ENCODE measurements at places on chromosomes 13 and 19.

DNA sequence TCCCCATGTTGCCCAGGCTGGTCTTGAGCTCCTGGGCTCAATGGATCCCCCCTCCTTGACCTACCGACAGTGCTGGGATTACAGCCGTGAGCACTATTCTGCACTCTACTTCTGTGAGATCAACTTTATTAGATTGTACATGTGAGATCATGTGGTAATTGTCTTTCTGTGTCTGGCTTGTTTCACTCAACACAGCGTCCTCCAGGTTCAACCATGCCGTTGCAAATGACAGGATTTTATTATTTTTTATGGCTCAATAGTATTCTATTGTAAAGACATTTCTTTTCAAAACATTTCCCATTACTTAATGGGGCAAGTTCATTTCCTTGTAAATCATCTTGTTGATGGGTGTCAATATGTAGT is 1.5 kb upstream of the OBI1 start:
- DNase-seq = no peak

DNA sequence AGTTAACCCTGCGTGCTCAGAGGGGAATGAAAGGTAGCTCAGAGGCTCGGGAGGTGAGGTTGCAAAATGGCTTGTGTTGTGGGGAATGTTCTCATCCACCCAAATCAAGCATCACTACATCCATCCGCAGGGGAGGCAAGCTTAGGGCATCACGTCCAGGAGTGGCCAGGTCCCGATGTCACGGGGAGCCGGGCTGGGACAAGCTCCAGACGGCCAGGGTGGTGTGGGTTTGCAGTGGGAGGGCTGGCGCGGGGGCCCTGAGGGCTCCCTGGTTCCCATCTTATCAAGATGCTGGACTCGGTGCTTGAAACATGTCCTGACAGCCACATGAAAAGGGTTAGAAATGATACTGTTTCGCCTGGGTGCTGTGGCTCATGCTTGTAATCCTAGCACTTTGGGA is 25.8 kb downstream of the EPN1 start:
- DNase-seq = no peak

- no peak for DNase-seq
These were observed 19.3 kb downstream of the FBXO17 start for GRCh38 chr19:38956264-38956663.

- DNase-seq = peak; percentile 36
These were observed at the start of gene STXBP2 for GRCh38 chr19:7636691-7637373. Gene STXBP2, plus strand, starts transcription at chr19:7637110. Its CDS starts 40 bp downstream, at chr19:7637150.

DNA sequence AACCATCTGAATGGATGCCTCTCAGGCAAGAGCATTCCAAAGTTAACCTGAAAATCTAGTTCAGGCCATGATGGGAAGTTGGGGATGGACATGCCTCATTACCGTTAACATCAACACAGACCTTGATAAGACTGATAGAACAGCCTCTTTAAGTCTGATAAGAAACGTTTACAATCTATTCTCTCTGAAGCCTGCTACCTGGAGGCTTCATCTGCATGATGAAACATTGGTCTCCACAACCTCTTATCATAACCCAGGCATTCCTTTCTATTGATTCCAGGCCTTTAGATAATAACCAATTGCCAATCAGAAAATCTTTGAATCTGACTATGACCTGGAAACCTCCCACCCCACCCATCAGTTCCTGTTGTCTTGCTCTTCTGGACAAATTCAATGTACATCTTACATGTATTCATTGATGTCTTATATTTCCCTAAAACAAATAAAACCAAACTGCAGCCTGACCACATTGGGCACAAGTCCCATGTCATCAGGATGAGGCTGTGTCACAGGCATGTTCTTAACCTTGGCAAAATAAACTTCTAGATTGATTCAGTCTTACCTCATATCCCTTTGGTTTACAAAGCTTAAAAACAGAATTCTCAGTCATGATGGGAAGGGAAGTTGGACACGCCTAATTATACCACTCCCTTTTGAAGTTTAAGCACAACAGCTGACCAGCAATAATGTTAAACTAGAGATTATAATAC is 843.8 kb upstream of the SPRY2 start:
- no peak for DNase-seq

DNA sequence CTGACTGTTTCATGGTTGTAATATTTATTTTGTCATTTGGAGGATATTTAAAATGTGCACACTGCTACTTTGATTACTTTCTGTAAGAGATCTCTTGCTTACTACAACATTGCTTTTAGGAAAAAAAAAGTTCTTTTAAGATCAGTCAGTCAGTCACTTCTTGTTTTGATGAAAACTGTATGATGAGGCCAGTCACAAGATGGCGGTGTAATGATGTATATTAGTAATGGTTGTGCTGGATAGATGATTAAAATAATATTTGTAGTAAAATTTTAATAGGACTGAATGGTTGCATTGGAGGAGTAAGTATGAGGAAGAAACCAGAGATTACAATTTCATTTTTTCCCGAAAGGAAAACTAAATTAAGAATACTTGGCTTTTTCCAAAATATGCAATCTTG is 2411.1 kb downstream of the PCDH9 start:
- DNase-seq = no peak

DNA sequence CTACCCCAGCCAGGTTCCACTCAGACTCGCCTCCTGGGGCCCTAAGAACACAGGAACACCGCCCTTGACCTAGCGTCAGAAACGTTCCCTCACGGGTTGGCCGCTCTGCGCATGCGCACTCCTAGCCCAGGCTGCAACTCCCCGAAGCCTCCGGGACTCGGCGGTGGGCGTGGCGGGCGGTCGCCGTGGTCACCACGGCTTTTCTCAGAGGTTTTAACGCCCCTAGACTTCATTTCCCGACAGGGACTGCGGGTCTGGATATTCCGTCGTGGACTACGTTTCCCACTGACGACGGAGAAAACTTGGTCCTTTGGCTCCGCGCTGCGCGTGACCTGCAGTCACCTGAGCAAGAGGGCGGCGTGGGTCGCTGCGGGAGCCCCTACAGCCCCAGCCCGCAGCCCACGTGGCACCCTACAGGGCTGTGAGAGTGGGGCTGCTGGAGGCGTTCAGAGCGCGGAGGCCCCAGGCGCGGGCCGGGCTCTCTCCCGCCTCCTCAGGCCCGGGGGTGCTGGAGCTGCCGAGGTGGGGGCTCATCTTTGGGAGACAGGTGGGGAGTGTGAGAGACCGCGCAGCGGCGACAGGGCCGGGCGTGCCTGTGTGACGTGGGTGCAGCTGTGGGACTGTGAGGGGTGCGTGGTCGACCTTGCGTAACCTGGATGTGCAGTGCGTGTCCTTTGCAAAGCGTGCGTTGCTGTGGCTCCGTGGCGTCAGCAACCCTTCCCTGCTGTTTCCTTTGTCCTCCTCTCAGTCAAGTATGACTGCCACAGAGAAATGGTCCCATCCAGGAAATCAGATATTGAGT is 38.0 kb upstream of the ZNF573 start:
- DNase-seq = peak; percentile 70

GRCh38 chr13:49998714-49999624 is 2.1 kb downstream of the TRIM13 start:
- no peak for DNase-seq

GRCh38 chr19:14577264-14577663 is 5.4 kb upstream of the NDUFB7 start:
- DNase-seq = no peak

GRCh38 chr19:33668968-33669367 is 47.2 kb downstream of the CHST8 start:
- DNase-seq = no peak

- no peak for DNase-seq
These were observed 30.4 kb downstream of the CEBPG start for GRCh38 chr19:33403973-33404304.

- DNase-seq = no peak
These were observed 310.4 kb downstream of the IRS2 start for GRCh38 chr13:109476001-109476400.

- DNase-seq = no peak
These were observed 32.4 kb downstream of the GJA3 start for GRCh38 chr13:20128459-20128931.

- DNase-seq = no peak
These were observed 1220.5 kb downstream of the PCDH17 start for GRCh38 chr13:58852076-58852475.

GRCh38 chr13:95289020-95289444 is 12.2 kb downstream of the ABCC4 start:
- no peak for DNase-seq

- no peak for DNase-seq
These were observed 15.7 kb downstream of the ZIC5 start for GRCh38 chr13:99955747-99956472.

DNA sequence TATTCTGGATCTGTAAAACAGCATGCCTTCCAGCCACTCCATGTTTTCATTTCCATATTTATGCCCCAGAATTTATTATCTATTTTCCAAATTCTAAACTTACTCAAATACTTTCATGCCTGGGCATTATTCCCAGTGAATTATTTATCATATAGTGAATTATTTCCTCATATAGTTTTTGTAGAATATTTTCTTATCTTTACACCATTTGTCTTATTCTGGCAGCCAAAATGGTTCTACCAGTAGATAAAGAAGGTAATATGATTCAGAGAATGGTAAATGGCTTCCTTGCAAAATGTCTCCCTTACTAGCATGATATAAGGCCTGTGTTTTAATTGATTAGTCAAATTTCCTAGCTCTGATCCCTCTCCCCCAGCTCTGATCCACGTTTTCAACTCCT is 305.8 kb downstream of the SPRY2 start:
- DNase-seq = no peak

DNA sequence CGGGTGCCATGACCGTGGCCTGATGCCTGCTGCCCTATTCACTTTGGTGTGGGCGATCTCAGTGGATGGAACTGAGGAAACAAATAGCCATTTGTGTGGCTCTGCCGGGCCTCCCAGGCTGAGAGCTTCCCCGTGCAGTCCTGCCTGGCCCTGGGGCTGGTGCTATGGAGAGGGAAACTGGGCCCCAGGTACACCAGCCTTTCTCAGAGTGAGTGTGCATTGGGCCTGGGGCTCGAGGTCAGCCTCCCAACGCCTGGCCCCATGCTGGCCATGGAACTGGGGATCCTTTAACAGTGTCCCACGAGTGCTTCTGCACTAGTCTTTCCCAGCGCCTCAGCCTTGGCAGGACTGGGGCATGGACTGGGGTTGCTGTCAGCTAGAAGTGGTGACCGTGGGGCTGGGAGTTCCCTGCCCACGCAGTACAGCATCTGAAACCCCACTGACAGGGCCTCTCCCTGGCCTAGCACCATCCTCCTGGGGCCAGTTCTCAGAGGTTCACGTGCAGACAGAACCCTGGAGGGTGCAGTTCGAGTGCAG is 10.5 kb downstream of the PLEKHF1 start:
- DNase-seq = no peak

DNA sequence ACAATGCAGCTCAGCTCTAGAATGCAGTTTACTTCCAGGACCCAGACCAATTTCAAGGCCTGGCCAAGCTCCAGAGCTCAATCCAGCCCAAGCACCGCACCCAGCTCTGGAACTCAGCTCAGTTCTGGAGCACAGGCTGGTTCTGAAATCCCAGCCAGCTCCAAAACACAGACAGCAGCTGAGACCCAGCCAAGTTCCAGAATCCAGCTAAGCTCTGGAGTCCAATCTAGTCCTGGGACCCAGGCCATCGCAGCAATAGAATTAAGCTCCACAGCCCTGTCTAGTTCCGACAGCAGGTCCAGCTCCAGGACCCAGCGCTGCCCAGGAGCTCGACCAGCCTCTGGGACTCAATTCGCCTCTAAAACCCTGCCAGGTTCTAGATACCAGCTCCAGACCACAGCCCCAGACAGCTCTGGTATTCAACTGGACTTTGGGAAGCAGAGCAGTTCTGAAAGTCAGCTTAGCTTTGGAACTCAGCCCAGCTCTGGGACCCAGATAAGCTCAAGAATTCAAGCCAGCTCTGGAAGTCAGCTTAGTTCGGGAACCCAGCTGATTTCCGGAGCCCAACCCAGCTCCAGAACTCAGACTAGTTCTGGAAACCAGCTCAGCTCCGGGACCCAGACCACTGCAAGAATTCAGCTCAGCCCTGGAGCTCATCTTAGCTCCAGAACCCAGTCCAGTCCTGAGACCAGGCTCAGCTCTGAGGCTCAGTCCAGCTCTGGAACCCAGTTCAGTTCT is 6.8 kb downstream of the GIPC3 start:
- no peak for DNase-seq

DNA sequence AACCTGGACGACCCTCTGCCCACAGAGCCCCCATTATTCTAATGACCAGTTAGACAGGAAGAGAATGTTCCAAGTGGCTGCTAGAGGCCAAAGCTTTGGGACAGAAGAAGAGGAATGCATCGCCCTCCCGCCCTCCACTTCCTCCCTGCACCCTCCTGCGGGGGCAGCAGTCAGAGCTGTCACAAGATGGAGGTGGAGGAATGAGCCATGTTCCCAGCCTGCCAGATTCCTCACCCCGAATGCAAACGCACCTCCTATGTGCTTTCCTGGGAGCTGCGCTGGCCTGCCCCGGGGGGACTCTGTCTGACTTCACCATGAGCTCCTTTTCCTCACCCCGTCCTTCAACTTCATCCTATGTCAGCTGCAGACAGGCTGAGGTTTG is 1.7 kb downstream of the YJEFN3 start:
- DNase-seq = no peak

DNA sequence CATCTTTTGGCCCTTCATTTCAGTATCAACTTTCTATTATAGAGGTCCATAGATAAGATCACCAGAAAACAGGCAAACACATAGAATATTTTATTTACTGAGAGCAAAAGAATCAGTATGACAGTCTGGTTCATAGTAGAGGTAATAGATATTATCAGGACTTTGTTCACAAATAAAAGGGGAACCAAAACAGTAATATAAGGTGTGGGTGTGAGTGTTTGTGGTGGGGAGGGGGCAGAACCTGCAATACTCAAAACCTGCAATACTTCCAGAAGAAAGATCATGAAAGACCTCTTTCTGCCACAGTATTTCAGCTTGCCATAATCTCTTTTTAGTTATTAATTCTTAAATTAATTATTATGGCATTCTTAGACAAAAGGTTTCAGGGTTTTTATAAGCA is 578.7 kb upstream of the SLITRK1 start:
- no peak for DNase-seq

DNA sequence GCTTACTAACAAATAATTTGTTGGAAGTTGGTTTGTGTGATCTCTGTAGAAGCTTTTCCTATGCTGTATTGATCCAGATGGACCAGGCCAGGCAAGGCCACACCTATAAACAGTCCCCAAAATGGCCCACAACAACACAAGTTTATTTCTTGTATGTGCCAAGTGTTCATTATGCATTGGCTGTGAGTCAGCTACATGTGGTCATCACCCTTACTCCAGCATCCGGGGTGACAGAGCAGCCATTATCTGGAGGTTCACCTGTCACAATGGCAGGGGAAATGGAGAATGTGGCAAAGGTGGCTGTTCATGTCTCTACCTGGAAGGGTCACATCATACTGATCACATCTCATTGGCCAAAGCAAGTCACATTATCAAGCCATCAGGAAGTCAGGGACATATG is 164.3 kb downstream of the DCT start:
- DNase-seq = no peak

GRCh38 chr13:97974773-97975172 is 21.3 kb downstream of the IPO5 start:
- DNase-seq = no peak

GRCh38 chr19:52963247-52963618 is 552 bp upstream of the ZNF816 start:
- no peak for DNase-seq

Measured in left renal pelvis (tissue), 4 donors.